ENCODE measurements at places on chromosomes 1 and 21.

DNA sequence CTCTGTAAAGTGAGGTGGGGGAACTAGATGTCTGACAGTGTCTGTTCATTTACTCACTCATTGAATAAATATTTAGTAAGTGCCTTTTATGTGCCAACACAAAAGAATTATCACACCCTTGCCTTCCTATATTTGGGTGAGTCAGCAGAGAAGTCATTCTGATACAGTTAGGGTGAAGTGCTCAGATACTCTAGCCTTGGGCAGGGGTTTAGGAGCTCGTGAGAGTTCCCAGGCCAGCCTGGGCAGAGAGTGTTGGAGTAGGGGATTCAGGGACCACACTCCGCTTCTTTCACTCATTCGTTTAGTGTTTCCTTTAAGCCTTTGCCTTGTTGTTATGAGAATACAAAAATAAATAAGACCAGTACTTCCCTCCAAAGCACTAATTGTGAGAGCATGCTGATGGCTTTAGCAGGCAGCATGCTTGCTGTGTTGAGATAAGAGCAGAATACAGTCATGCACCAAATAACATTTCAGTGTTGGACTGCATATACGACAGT is 83.9 kb downstream of the DYRK1A start:
- no peak for DNase-seq

- no peak for DNase-seq
Measured at GRCh38 chr1:226951286-226952117, 11.4 kb downstream of the COQ8A start.

GRCh38 chr1:205600085-205600484 is 31.7 kb downstream of the ELK4 start:
- DNase-seq, result no peak

DNA sequence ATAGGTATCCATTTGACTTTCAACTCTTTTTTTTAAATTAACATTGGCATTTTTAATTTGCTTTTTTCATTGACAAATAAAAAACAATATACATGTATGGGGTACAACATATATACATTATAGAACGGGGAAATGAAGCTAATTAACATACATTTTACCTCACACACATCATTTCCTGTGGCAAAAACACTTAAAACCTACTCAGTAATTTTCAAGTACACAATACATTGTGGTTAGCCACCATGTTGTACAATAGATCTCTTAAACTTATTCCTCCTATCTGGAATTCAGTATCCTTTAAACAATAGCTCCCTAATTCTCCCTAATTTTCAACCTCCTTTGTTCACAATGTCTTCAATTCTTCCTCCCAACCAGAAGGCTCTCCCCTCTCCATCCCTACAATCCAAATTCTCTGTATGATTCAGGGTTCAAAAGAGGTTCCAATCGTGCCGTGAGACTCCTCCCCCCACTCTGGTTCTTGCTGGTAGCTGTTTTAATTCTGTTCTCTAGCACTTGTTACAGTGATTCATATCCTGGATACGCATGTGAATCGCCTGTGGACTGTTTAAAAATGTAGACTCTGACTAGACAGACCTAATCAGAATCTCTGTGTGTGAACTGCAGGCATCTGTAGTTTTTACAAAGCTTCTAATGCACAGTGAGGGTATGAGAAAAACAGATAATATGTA is 87.6 kb upstream of the DUSP10 start:
- DNase-seq, result no peak

GRCh38 chr1:77387553-77387952 is 105.7 kb downstream of the AK5 start:
- DNase-seq, result no peak

GRCh38 chr21:17045214-17045853 is 467.5 kb upstream of the CXADR start:
- no peak for DNase-seq

GRCh38 chr21:43936247-43936967 is 71.4 kb downstream of the AGPAT3 start:
- no peak for DNase-seq

DNA sequence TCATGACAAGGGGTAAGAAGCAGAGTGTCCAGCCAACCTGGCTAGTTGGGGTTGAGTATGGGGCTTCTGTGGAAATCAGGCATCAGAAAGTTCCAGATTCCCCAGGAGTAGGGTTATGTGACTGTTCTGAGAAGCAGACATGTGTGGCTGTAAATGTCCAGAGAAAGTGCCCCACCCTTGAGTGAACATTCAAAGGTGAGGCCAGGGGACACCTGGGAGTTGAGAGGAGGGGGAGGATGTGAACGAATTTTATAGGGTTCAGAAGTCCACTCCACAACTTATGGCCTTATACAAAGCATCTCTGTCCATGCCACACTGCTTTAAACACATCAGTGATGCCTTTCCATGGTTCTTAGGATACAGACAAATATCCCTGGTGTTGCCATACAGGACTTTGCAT is 133.3 kb downstream of the IGSF21 start:
- DNase-seq, result no peak

- no peak for DNase-seq
Measured at GRCh38 chr21:44749116-44749758, 37.9 kb upstream of the TSPEAR start.

DNA sequence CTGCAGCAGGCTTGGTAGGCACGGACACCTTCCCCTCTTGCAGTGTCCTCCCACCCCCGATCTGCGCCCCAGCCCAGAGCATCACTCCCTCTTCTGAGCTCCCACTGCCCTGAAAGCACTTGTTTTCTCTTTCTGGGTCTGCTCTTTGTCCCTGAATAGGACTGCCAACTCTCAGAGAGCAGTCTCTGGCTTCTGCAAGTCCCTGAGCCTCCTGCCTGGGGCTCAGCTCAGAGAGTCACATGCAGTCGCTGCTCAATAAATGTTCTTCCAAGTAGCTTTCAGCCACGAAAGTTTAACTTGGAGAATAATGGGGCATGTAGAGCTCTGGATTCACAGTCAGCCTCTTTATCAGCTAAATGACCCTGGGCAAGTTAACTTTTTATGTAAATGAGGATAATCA is 205.6 kb downstream of the HIVEP3 start:
- no peak for DNase-seq

DNA sequence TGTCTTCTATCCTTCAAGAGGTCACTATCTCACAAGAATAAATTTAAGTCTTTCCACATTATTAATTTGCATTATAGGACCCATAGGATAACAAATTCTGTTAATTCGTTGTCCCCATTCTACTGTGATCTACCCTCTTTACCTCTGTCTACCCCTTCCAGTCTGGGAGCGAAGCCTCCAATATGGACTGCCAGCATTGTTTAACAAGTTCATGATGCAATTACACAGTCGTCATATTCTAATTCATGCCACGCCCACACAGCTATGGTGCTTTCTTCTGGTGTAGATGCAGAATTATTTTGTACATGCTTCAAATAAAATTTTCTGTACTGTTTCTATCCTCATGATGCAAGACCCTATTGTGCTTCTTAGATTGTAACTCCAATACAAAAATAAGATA is 178.3 kb upstream of the PALMD start:
- no peak for DNase-seq

DNA sequence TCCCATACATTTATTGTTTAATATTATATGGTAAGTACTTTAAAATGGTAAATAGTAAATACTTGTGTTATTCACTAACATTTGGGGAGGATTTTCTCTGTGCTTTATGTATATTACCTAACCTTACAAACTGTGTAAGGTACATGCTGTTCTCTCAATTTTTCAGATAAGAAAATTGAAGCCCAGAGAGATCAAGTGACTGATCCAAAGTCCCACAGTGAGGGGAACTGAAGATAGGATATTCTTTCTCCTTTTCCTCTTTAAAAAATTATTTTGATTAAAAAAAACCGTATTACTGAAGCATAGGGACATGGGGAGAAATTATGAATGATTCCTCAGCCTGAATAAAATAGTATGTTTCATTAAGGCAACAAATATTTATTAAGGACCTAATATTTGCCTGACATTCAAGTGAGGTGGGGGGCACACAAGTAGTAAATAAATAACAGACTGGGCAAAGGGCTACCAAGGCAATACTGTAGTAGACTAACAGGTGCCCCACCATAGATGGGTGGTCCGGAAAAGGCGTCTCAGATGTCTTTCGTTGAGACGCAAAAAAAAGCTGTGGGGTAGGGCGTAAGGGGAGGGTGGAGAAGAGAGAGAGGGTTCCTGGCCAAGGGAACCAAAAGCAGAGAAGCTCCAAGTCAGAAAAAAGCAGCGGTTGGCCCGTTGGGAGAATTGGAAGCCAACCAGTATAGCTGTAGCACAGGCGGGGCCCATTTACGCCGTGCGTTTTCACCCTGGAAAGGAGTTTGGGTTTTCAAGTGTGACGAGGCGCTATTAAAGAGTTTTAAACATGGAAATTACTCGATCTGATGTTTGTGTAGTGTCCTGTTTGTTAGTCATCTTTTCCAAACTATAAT is 944 bp upstream of the AGO3 start:
- DNase-seq, result peak; percentile 40

DNA sequence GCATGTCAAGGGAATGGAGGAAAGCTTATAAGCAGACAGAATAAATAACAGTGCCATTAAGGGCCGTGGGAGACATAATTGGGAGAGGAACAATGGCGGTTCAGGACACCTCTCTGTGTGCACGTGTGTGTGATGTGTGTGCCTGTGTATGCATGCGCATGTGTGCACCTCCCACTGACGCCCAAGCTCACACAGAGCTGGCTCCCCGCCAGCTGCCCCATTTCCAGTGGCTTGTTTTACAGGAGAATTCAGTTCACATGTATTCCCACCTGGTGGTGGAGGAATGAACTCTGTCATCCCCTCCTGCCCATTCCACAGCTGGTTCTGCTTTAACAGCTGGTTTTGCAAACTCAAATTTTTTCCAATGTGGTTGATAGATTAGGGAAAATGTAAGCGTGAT is 262.2 kb downstream of the AJAP1 start:
- no peak for DNase-seq

DNA sequence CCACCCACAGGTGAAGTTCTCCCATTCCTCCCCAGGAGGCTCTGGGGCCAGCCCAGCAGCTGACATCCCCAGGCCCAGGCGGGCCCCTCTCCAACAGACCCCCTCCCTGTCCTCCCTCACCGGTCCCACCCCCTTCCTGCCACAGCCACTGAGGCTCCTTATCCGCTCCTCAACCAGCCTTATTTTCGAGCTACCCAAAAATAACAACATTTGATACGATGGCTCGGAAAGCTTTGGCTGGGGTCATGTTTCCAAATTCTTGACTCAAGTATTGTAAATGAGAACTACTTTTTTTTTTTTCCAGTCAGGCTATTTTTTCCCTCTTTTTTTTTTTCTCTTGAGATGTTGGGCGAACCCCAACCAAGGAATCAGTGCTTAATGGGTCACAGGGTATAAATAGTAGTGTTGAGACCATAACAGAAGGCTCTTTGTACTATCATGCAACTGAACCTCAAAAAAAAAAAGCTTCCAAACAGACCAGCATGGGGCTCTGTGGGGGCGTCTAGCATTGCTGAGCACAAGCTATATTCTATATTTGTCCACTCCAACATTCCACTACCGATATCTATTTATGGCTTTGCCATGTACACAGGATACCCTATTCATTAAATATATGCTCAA is 27.2 kb downstream of the IRF2BP2 start:
- no peak for DNase-seq

- no peak for DNase-seq
Measured at GRCh38 chr21:23861911-23862504, 1745.3 kb downstream of the MRPL39 start.

DNA sequence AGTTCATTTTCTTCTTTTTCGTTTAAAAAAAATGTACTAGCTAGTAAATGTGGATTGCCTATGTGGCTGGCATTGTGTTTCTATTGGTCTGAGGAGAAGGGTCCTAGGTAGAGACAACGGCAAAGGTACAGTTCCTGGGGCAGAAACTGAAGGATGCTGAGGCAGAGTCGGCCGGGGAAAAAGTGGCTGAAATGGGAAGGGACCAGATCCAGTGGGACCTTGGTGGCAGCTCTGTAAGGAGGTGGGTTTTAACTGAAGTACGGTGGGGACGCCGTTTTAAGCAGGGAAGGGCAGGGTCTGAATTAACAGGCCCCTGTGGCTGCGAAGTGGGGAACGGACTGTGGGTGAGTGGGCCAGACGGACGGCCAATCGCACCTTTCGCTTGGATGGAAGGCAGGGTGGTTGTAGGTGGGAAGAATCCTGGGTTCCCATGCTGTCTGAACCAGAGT is 420 bp upstream of the VPS13D start:
- no peak for DNase-seq

DNA sequence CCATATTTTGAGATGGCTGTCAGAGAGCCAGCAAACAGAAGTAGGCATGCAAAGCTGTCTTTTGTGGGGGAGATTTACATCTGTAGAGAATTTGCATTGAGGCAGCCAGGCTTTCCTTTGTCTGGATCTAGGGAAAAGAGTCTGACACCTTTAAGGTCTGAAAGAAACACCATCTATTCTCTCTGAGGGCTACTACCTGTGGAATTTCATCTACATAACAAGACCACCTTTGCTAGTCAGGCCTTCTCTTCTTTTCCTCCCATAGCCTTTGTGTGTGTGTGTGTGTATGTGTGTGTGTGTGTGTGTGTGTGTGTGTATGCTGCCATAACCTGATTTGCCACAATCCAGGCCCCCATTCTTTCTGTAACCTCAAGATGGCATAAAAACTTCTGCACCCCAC is 28.4 kb upstream of the DMRTB1 start:
- DNase-seq, result no peak

Data from uterus (tissue), 4 donors.